ENCODE measurements at places on chromosomes 11 and 22.

GRCh38 chr11:47895035-47895434, 46.9 kb upstream of the NUP160 start:
- DNase-seq = no peak

DNA sequence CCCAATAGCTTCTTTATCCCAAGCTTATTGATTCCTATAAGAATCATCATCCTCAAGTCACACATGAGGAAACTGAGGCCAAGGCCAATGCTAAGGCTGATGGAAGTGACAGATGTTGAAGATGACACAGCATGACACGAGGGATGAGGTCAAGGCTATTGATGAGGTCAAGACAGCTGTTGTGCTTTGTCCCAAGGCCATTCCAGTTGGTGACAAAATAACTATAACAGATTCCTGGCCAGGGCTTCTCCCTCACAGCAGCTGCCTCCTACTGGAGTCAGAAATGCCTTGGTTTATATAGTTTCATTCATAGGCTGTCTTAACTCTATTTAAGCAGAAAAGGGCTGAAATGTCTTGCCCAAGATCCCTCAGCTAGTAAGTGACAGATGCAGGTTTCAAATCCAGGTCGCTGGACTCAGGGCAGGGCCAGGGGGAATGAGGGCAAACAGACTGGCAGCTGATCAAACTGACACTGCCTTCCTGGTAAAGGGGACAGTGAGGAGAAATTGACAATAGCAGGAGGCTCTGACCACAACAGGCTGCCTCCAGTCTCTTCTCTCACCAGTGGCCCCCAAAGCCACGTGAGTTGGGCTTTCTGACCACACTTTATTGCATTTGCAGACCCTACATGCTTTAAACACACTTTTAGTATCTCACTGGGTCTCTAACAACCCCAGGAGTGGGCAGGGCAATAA, 16.5 kb downstream of the MIF start:
- no peak for DNase-seq

- no peak for DNase-seq
Measured at GRCh38 chr11:10955616-10956015, 97.8 kb upstream of the ZBED5 start.

DNA sequence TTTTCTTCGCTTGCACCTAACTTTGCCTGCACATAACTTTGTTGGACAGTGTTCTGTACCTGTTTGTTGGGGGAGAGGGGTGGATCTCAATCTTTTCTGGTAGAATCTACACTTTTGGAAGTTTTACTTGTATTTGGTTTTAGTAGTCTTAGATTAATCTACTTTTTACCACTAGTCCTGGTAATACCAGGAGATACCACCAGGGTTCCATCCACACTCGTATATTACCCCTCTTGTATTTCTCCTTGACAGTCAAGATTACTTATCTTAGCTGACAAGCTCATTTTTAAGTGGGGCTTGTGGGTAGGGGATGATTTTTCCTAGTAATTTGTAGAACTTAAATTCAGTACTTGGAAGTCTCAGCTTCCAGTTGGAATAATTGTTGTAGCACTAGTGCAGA, 37.3 kb upstream of the TECTA start:
- DNase-seq = no peak

GRCh38 chr11:62054484-62055121, 69.2 kb upstream of the INCENP start:
- DNase-seq = peak; percentile 36

DNA sequence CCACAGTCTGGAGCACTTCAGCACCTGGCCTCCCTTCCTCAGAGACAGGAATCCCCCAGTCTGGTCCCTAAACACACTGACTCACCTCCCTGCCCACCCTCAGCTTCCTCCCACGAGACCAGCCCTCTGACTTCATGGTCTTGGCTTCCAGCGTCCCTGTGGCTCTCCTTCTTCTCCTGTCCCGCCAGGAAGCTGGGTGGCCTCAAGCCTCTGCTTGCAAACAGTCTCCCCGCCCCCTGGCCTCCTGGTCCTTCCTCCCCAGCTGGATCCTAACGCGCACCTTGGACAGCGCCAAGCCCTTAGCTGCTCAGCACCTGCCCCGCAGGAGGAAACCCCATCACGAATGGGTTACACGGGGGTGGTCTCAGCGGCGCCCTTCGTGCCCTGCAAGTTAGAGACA, 4.5 kb downstream of the NCF4 start:
- DNase-seq = no peak

All from SJSA1 (cell line).